NCI-H69 (cell line): ENCODE measurements at places on chromosomes 11 and 22.
A peak's percentile ranks its signal among the peaks of the same experiment; 100 is the strongest.

GRCh38 chr11:116859175-116859574, 21.8 kb upstream of the APOA1 start:
- DNase-seq: no peak

DNA sequence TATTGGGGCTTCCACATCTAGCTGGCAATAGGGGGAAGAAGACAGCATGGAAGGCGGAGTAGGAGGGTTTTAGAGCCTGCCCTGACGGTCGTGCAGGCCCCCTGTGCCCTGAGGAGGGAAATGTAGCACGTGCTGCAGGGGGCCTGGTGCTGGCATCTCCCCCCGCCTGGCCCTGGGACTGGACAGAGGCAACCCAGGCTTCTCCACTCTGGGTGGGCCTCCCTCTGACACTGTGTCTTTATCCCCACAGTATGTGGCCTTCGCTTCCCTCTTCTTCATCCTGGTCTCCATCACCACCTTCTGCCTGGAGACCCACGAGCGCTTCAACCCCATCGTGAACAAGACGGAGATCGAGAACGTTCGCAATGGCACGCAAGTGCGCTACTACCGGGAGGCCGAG, 36.8 kb downstream of the KCNC1 start:
- DNase-seq: no peak

DNA sequence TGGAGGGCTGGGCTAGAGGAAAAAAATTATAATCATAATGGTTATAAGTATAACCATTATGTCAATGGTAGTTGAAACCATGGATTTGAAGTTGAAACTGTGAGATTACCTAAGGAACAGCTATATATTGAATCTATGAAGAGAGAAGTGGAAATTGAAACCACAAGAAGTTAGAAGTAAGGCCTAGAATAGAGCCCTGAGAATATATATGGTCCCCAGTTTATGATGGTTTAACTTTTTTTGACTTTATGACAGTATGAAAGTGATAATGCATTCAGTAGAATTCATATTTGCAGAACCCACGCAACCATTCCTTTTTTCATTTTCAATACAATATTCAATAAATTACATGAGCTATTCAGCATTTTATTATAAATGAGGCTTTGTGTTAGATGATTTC, 15.0 kb downstream of the AASDHPPT start:
- DNase-seq: no peak

DNA sequence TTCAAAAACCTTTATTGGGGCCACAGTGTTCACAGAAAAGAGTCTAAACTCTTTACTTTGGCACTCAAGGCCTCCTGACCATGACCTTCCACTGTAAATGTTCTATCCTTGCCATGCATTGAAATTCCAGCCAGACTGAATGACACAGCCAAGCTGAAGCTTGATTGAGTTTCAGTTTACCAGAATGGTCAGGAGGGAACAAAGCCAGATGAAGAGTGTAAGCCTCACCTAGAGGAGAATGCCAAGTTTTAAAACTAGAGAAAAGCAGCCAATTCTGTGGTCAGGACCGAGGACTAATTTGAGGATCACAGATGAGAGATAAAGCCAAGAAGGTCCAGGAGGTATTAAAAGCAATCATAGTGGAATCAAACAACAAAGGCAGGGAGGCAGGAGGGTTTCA, 215.3 kb downstream of the KCNA4 start:
- no peak for DNase-seq

DNA sequence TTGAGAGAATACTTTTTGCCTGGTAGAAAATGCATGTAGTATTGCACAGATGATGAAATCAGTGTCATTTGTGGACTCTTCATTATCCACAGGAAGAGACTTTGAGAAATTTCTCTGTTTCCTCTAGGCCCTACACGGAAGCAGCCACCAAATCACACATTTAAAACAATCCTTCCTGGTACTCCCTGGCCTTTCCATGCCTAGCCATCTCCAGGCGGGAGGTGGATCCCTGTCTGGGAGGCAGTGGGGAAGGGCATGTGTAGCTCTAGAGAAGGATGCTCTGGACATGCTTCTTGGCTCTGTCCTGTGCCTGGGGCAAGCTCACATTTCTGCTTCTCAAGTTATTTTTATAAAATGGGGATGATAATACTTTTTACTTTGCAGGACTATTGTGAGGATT, 114.1 kb downstream of the ADAMTS15 start:
- DNase-seq: no peak

GRCh38 chr11:12867531-12867930, 141.6 kb upstream of the RASSF10 start:
- no peak for DNase-seq

DNA sequence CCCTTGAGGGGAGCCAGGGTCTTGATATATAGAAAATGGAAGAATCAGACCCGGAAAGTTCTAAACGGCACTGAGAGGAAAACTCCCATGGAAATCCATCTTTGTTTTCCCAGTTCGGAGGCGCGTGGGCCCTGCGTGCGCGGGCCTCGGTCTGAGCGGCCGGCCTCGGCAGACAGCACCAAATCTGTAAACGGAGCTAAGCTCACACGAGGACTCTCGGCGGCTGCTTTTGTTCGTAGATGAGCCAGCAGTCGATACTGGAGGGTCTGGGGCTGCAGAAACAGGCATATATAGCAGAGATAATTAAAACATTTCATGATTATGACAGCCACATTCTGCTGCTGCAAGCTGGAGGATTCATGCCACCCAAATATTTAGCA, 68.5 kb upstream of the PPARA start:
- DNase-seq: peak; percentile 69

DNA sequence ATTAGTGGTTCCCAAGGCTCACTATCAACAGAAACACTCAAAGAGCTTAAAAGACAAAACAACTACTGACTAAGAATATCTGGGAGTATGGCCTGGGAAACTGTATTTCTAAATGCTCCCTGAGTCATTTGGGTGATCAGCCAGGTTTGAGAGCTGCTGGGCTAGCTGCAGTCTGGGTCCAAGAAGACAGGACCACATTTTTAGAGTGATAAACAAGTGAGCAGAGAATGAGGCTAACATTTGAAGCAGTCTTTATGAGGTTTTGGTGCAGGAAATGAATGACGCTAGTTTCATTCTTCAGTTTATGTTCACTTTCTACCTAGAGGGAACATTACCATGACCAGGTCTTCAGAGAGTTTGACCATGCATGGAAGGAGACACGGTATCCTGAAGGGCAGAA, 97.7 kb downstream of the TEAD1 start:
- no peak for DNase-seq

DNA sequence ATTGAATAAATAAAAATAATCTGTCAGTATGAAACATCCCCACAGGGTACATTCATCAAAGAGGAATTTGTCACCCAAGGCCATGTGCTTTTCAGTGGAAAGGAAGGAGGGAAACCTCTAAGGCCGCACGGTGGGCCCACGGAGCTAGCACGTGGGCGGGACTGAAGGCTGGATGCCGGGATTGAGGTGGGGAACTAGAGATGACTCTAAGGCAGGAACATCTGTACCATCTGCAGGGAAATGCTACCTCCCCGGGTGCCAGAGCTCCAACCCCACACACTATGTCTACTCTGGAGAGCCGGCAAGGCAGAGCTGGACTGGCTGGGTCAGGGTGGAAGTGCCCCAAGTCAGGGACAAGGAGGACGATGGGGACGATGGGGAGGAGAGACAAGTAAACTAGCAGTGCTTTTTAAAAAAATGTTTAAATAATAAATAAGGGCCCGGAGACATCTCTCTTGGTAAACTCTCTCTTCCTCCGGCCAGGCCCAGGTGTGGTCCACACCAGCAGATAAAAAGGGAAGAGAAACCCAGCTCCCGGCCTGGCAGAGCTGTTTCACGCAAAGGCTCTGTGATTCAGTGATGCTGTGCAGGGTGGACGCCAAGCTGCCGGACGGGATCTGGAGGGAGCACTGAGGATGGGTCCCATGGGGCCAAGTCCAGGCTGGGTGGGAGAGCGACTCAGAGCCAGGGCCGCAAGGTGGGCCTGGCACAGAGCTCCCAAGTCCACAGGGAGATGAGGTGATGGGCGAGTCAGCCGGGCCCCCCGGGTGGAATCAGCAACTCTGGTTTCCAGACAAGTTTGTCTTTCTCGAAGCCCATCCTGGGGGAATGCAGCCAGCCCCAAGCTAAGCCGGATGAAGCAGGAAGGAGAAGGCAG, 5.8 kb downstream of the LIF start:
- DNase-seq: no peak

- no peak for DNase-seq
Observed at GRCh38 chr11:133982151-133982550, 25.4 kb upstream of the IGSF9B start.

DNA sequence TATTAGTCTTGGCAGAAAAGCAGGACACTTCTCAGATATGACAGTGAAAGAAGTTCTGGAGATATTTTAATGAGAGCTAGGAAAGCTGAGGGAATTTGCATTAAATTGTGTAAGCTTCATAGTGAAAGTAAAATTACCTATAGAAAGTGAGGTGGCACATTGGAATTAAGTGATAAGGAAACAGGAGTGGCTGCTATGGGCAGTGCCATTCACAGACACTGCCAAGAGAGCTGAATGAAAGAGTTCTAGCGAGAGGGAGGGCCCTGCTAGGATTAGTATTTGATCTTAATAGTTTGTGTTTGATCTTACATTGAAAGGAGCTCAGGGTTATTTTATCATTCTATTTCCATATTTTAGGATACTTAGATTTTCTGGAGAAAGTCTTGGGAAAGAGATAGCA, 351.9 kb downstream of the DDX10 start:
- DNase-seq: no peak

DNA sequence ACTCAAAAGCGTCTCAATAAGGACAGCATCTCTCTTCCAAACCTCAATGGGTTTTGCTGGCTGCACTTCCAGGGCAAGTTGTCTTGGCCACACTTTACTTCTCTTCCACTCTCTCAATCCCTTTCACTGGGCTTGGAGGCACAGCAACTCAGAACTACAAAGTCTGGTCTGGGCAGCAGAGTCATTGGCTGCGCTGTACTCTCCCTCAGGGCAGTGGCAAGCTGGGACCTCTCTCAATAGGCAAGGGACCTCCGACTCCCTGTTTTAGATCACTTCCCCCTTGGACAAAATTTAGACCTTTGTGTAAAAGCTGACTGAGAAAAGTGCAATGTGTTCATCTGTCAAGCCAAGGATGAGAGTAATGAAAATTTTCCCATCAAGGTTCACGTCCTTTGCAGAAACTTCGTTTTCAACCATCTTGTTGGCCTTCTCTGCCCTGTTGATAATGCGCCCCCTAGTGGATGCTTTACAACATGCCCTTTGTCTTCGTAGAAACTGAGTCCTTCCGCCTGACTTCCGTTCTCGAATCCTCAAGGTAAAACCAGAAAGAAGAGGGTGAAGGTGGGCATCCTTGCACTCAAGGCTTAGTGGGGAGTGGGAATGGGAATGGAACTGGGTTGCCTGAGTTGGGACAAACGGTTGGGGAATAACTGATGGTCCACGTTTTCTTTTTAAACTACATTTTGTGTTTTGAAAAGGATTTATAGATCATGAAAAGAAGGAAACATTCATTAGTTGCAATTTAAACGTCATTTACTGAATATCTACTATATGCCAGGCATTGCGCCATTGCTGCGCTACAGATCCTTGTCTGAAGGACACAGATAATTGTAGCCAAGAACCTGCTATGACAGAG, 99.1 kb downstream of the CD44 start:
- DNase-seq: peak; percentile 84

DNA sequence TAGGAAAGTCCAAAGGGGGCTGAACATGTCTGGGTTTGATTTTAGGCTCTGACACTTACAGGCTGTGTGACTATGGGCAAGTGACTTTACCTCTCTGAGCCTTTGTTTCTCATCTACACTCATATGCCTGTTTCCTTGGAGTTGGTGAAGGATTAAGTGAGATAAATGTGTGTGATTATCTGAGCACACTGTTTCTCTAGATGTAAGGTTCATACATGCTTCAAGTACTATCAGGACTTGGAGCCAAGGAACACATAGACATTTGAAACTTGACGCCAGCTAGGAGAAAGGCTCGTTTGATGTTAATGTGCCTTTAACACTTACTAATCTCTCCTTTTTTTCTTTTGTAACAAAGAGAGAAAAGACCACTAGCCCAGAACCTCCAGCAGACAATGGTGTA, 9.7 kb downstream of the CRYBB1 start:
- no peak for DNase-seq

DNA sequence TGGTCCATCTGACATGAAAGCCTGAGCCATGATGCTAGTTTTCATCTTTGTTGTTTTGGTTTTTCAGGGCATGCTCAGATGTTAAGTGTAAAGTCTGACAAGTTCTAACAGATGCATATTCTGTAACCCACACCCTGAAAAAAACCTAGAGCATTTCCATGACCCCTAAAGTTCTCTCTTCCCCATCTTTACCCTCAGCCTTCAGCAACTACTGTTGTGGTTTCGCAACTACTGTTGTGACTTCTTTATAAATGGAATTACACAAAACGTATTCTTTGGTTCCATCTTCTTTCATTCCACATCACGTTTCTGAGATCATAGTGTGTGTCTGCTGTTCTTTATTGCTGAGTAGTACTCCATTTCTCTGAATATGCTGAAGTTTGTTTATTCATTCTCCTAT, 65.1 kb upstream of the LDLRAD3 start:
- no peak for DNase-seq

GRCh38 chr11:35281169-35281688, 138.1 kb downstream of the SLC1A2 start:
- no peak for DNase-seq
